Thyroid gland (tissue), 4 donors: ENCODE measurements at places on chromosomes 1 and 21.
A peak's percentile ranks its signal among the peaks of the same experiment; 100 is the strongest.

- no peak for DNase-seq
Observed at GRCh38 chr1:154784416-154784815, 85.7 kb downstream of the KCNN3 start.

DNA sequence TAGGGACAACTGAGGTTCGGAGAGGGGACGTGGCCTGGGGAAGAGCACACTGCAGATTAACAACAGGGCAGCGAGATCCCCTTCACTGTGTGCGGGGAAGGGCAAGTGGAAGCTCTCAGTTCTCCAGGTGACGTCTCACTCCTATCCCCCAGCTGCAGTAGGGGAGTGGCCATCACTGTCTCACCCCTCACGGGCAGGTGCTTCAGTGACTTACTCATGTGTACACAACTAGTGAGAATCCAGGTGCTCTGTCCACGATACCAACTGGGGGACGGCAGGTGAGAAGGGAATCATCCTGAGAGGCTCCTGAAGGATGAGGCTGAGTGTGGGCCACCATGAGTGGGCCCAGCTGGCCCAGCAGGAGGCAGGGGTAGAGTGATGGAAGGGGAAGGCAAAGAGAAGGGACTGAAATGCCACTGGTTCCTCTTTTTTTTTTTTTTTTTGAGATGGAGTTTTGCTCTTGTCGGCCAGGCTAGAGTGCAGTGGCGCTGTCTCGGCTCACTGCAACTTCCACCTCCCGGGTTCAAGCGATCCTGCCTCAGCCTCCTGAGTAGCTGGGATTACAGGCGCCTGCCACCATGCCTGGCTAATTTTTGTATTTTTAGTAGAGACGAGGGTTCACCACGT lies 25.9 kb downstream of the RHBG start:
- DNase-seq = no peak

DNA sequence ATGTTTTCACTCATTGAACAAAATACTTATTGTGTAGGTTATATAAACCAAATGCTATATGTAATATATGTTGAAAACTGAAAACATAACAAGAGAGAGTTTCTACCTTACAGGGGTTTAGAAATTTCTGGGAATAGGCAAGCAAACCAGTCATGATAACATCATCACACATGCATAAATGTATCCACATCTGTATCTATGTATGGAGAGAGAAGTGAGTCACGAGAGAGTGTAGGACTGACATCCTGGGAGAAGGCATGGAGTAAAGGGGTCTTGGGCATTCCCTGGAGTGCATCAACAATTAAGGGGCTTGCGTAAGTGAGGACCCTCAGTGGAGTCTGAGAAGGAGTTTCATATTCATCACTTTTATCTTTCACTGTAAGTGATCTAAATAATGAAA lies 65.5 kb downstream of the PCNX2 start:
- no peak for DNase-seq

DNA sequence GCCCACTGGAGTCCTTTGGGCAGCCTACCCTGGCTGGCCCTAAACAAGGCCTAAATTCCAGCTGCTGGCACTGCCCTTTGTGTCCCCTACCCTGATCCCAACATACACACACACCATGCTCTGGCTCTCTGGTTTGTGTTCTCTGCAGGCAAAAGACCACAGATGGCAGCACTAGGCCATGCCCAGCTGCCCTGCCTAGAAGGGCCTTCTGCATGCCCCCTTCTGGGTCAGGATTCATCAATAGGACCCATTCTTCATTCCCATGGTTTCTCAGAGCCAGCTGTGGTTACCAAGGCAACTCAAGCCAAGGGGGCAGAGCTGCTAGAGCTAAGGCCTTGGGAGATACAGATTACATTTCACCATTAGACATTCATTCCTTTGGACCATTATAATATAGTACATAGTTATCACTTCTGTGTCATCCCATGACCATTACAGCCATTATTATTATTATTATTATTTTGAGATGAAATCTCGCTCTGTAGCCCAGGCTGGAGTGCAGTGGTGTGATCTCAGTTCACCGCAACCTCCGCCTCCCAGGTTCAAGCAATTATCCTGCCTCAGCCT lies 17.5 kb downstream of the ASAP3 start:
- no peak for DNase-seq

DNA sequence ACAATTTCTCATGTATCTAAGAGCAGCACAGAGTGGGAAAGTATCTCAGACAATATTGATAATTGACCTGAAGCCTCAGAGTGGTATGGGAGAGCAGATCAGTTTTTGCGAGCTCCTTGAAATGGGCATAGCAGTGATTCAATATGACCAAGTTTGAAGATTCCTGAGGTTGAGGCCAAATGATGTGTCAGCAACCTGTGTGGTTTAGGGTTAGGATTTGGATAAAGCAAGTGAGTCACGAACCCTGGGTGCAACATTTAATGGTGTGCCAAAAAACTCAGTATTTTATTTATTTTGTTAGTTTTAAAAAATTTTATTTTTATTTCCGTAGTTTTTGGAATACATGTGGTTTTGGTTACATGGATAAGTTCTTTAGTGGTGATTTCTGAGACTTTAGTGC lies 92.5 kb upstream of the C21orf91 start:
- no peak for DNase-seq

DNA sequence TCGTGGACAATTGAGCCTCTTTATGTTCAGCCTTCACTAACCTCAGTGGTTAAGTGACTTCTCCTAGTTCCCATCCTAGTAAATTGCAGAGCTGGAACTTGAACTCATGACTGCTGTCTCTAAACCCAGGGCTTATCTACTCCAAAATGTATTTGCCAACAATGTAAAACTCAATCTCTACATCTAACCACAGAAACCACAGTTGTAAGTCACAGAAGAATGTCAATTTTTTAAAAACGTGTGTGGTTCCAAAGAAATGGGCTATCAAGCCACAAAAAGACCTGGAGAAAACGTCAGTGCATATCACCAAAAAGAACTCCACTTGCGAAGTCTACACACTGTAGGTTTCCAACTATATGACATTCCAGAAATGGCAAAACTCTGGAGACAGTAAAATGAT lies 172.6 kb upstream of the HMCN1 start:
- no peak for DNase-seq

DNA sequence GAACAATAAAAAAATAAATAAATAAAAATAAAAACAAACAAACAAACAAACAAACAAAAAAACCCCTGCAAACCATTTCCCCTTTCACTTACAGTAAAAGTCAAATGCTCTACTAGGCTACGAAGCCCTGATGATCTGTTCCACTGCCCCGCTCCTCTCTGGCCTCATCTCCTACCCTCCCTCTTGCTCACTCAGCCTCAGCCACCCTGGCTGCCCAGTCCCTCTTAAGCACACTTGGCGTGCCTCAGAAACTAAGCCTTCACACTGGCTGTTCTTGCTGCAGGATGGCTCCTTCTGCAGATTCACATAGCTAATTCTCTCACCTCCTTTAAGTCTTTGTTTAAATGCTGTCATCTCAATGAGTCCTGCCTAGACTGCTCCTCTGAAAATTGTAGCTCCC lies 30.8 kb upstream of the UHMK1 start:
- DNase-seq = peak; percentile 51
